ENCODE measurements at places on chromosomes 6 and 20. TPM values are rescaled to one million over a fixed set of nuclear protein-coding genes. Genes with fewer than 3 reads are reported as not detected.

- no peaks in the 10 kb centered on the region for H3K36me3 ChIP-seq
- no peak for DNase-seq
- peaks cover 26% of the 10 kb centered on the region for H3K4me1 ChIP-seq
These were observed 26.7 kb downstream of the FOXO3 start for GRCh38 chr6:108587258-108588059.

- H3K27ac ChIP-seq = no peak overlapping the region
- peak; percentile 57 for DNase-seq
- no peaks in the 10 kb centered on the region for H3K27me3 ChIP-seq
- H3K4me1 ChIP-seq = peaks cover 11% of the 10 kb centered on the region
These were observed 48.6 kb downstream of the FIG4 start for GRCh38 chr6:109739686-109740085.

GRCh38 chr6:137836788-137837187 is 30.3 kb upstream of the TNFAIP3 start:
- DNase-seq = no peak
- no peak overlapping the region for H3K27ac ChIP-seq
- no peaks in the 10 kb centered on the region for H3K4me1 ChIP-seq
- no peak overlapping the region for H3K4me3 ChIP-seq
- H3K36me3 ChIP-seq = no peaks in the 10 kb centered on the region

- H3K27me3 ChIP-seq = no peaks in the 10 kb centered on the region
- DNase-seq = no peak
- H3K4me1 ChIP-seq = no peaks in the 10 kb centered on the region
- H3K4me3 ChIP-seq = no peak overlapping the region
These were observed 3.0 kb downstream of the ADGRF4 start for GRCh38 chr6:47701363-47701762.

DNA sequence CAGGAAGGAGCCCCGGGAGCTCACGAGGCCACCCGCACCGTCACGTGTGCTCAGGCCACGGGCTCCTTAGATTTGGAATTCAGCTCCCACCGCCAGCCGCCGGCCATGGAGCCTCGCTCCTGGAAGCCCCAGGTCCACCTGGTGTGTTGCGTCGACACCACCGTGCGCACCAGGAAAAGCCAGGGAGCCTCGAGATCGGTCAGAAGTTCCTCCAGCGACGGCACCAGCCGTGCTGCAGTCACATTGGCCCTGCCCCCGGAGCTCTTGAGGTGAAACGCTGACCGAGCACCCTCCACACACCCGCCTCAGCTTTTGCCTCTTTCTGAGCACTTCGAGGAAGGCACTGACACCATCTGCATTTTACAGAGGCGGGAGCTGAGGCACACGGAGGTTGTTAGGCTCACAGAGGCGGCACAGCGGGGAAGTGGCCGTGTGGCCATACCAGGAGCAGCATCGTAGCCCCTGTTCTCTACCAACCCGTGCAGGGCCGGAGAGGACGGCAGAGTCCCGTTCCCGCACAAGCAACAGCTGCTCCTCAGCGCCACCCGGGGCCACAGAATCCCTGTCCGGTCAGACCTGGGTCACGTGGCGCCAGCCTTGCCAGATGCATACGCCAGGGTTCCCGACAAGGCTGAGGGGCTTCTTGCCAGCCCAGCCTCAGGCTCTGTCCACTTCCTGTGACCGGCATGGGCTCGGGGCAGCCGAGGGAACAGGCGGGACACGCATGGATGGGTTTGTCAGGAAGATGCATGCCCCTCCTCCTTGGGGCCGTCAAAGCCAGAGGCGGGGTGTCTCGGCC is 7.6 kb downstream of the NKAIN4 start:
- peaks cover 10% of the 10 kb centered on the region for H3K27me3 ChIP-seq
- no peaks in the 10 kb centered on the region for H3K4me1 ChIP-seq
- H3K36me3 ChIP-seq = no peaks in the 10 kb centered on the region

- no peak overlapping the region for H3K4me3 ChIP-seq
- no peaks in the 10 kb centered on the region for H3K4me1 ChIP-seq
- no peaks in the 10 kb centered on the region for H3K27me3 ChIP-seq
- no peak overlapping the region for H3K27ac ChIP-seq
These were observed 174.5 kb downstream of the COL21A1 start for GRCh38 chr6:56072856-56073255.

DNA sequence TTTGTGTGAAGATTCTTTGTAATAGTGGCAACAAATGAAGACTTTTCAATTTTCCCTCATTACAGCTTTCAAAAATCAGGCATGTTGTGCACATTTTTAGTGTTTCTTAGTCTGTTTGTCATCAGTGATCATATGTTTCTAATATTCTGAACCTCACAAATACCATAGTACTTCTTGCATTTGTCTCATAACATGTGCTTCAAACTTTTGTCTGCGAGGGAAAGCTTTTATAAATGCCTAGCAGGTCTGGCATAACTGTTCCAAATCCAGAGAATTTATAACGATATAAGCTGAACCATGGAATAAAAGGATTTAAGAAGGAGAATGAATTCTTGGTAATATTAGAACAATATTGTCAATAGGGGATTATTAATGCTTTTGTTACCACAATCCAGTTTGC is 670.2 kb downstream of the RFPL4B start:
- no peak overlapping the region for H3K27ac ChIP-seq
- no peaks in the 10 kb centered on the region for H3K36me3 ChIP-seq
- H3K27me3 ChIP-seq = no peaks in the 10 kb centered on the region
- DNase-seq = no peak
- H3K4me3 ChIP-seq = no peak overlapping the region

DNA sequence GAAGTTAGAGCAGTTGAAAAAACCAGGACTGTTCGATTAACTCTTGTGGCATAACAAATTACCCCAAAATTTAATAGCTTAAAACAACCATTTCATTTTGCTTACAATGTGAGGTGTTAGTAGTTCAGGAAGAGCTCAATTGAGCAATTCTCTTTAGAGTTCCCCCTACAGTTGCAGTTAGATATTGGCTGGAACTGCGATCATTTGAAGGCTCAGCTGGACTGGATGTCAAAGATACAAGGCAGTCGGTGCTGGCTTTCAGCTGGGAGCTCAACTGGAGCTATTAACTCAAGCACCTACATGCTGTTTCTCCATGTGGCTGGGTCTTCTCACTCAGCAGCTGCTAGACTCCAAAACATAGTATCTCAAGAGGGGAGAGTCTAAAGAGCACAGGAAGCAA is 96.0 kb upstream of the LOC128125822 start:
- no peak for DNase-seq
- H3K27me3 ChIP-seq = no peaks in the 10 kb centered on the region
- H3K4me3 ChIP-seq = no peak overlapping the region
- H3K27ac ChIP-seq = no peak overlapping the region
- H3K36me3 ChIP-seq = no peaks in the 10 kb centered on the region

DNA sequence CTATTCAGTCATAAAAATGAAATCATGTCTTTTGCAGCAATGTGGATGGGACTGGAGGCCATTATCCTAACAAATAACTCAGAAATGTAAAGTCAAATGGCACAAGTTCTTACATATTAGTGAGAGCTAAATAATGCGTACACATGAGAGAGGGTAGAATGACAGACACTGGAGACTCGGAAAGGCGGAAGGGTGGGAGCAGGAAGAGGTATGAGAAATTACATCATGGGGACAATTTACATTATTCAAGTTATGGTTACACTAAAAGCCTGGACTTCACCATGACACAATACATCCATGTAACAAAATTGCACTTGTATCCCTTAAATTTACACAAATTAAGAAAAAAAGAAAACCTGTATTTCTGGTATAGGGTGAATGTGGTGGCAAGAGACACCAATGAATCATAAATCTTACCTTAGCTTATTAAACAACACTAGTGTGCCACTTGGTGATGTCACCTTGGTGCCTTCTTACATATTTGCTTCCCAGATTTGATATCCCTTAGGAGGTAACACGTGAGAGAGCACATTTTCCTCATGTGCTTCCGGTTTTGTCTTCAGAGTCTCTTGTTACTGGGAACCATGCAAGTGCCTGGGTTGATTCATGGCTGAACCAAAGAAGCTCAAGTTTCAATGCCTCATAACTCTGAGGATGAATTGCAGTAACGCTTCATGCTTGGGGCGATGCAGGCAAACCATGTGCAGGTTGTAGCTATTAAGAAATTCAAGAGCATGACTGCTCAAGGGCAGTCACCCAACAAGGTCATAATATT is 84.6 kb downstream of the DCDC2 start:
- no peak overlapping the region for H3K27ac ChIP-seq
- no peaks in the 10 kb centered on the region for H3K27me3 ChIP-seq
- no peaks in the 10 kb centered on the region for H3K36me3 ChIP-seq

DNA sequence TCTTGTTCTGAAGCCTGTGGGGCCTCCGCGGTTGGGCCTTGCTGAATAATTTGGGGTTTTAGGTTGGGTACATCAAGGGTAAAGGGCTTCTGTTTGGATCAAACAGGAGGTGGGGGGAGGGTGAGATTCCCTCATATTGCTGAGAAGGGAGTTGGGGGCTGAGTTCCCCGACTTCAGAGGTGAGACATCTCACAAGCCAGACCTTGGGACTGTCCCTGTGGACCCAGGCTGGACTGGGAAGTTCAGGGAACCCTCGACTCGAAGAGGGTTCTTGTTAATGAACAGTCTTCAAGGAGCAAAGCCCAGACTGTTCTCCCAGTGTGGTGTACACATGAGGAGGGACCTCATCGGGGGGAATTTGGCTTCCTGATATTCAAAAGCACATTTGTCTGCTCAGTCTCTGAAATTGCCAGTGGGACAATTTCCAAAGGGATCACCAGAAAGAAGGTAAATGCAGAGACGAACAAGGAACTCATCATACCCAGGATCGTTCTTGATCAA is 118.5 kb downstream of the SYCP2 start:
- no peak for DNase-seq
- H3K36me3 ChIP-seq = no peaks in the 10 kb centered on the region
- H3K27ac ChIP-seq = no peak overlapping the region
- H3K4me1 ChIP-seq = no peaks in the 10 kb centered on the region

DNA sequence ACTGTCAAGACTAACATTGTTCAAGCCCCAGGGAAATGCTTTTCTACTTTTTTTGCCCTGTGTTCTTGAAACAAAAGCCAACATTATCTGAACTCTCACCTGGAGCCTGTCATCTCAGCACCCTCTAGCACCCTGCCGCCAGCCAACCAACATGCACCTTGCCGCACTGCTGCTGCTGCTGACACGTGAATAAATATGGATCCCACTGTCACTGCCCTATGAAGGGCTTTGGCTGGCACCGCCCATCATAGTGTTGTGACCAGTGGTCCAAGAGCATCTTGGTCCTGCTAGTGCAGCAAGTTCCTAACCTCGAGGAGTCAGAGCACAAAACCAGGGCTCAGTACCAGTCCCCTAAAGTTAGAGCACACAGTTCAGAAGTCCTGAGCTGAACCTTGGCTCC is 41.6 kb downstream of the CENPW start:
- H3K4me3 ChIP-seq = no peak overlapping the region
- no peak overlapping the region for H3K27ac ChIP-seq
- H3K36me3 ChIP-seq = no peaks in the 10 kb centered on the region
- no peaks in the 10 kb centered on the region for H3K27me3 ChIP-seq

- H3K27me3 ChIP-seq = no peaks in the 10 kb centered on the region
- DNase-seq = peak; percentile 80
- peak overlapping the region; percentile 90 for H3K27ac ChIP-seq
- H3K4me3 ChIP-seq = peak overlapping the region; percentile 29
- peaks cover 23% of the 10 kb centered on the region for H3K4me1 ChIP-seq
These were observed 1.1 kb upstream of the RPS6KA2 start for GRCh38 chr6:166627875-166628801.

DNA sequence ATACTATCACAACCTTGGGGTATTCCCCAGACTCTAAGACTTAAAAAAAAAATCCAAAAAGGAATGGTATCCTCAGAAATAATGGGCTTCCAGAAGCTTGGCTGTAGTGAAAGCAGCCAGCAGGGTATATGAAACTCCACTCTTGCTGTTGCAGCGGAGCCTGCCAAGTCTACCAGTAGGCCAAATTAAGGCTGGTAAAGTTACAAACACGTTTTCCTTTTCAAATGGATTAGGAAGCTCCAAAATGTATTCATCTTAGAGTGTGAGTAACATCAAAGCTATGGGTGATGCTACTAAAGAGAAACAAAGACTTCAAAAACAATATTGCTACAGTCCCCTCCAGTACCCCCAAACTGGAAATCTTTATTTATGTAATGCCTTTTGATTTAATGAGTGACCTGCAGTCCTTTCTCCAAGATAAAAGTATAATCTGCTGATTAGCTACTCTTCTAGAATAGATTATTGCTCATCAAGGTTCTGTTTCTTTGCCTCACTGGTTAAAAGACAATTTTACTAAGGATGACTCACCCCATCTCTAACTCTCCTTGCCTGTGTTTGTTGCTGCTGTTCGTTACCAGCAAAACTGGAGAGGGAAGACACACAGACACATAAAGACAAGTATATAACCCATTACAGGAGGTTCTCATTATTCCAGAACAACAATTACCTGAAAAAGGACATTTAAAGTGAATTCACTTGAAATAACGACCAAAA is 84.9 kb downstream of the BTBD9 start:
- no peak overlapping the region for H3K27ac ChIP-seq
- no peak overlapping the region for H3K4me3 ChIP-seq
- DNase-seq = no peak
- H3K4me1 ChIP-seq = peaks cover 12% of the 10 kb centered on the region

DNA sequence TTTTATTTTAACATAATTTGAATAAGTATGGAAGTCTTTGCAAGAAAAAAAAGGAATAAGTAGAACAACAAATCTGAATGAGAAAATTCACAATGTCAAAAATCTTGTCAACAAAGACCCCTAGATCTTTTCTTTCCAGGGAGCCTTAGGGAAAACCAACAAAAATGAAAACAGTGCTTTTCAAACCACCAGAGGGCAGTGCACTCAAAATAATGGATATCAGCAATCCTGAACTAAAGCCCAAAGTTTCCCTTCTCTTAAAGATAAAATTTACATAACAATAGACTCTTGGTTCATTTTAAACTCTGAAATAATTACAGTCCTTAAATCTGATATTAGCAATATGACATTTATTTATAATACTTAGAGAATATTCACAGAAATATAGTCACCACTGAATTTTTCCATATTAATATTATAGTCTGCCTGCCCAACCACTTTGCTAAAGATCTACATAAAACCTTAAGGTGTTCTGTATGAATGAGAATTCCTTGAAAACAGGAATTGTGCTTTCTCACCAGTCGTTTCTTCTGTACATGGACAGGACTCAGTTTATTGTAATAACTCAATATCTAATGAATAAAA is 105.3 kb upstream of the BMP5 start:
- no peak for DNase-seq
- no peak overlapping the region for H3K4me3 ChIP-seq
- H3K27me3 ChIP-seq = no peaks in the 10 kb centered on the region
- H3K4me1 ChIP-seq = no peaks in the 10 kb centered on the region
- no peaks in the 10 kb centered on the region for H3K36me3 ChIP-seq

- H3K36me3 ChIP-seq = no peaks in the 10 kb centered on the region
- H3K27me3 ChIP-seq = no peaks in the 10 kb centered on the region
- H3K27ac ChIP-seq = no peak overlapping the region
These were observed 21.0 kb downstream of the EPB41L1 start for GRCh38 chr20:36175475-36175995.

Gene TRIM15
- not detected for total RNA-seq

Gene UNC5CL
- 1.1 TPM for total RNA-seq

Gene CAP2
- 21.0 TPM for total RNA-seq

Gene SLC22A3
- total RNA-seq = 28.8 TPM

Gene CITED2
- total RNA-seq = 382 TPM

Gene EYS
- total RNA-seq = not detected

Gene VSX1
- total RNA-seq = 0.74 TPM

Gene GHRH
- total RNA-seq = not detected

Gene ARHGAP18
- 86.9 TPM for total RNA-seq

Gene GMNN
- total RNA-seq = 5.3 TPM

Gene POM121L2
- not detected for total RNA-seq

Gene CST4
- not detected for total RNA-seq

Gene SLC35F1
- 0.50 TPM for total RNA-seq

Gene IMPG1
- total RNA-seq = 0.06 TPM

All from adrenal gland (tissue), 19 donors.